ENCODE measurements at places on chromosomes 6 and 20.

DNA sequence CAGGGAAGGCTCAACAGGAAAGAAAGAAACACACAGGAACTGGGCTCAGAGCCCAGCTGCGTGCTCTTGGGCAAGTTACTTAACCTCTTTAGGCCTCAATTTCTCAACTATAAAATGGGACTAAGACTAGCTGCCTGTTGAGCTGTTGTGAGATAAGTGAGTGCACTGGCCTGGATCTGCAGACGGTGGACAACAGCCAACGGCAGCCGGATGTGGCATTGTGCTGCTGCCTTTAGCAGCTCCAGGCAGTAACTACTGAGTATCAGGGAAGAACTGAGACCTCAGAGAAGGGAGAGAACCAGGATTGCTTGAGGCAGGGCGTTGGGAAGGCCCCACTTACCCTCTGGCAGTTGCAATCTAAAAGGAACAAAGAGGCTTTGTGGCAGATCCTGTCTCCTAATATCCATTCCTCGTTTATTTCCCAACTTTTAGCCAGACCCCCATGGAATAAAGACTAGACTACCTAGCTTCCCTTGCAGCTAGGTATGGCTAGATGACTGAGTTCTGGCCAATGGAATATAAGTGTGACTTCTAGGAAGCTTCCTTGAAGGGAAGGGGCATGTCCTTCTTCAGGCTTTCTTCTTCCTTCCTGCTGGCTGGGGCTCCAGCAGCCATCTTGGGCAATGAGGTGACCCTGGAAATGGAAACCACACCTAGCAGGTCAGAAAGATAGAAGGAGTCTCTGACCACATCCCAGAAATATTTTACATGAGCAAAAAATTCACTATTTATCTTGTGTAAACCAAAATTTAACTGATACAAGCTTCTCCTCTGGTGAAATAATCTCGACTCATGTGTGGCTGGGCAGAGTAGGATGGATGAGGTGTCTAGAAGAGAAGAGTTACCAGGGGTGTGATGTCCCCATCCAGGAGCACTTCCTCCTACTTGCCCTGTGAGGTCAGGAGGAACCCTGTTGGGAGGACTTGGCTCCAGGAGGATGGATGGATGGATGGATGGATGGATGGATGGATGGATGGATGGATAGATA is 67.6 kb downstream of the MRPL14 start:
- DNase-seq: no peak

DNA sequence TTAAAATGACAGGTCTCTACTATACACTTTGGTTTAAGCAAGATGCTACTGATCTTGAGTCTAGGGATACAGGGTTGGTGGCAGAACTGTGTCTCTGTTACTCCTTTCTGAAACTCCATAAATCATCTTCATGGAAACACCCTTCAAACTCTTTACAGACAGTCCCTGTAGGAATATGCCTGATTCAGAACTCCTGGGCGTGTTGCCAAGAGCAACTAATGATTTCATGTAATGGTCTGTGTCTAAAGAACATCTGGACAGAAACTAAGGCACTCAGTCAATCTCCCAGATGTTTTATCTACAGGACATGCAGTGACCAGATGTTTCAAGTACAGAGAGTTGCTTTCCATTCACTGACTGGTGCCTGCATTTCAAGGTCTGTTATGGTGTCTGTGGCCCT is 464.4 kb upstream of the CHD6 start:
- DNase-seq: no peak

- no peak for DNase-seq
Observed at GRCh38 chr6:154745243-154745642, 12.0 kb downstream of the SCAF8 start.

- DNase-seq: no peak
Observed at GRCh38 chr6:136592930-136593673, 42.9 kb upstream of the MAP7 start.

DNA sequence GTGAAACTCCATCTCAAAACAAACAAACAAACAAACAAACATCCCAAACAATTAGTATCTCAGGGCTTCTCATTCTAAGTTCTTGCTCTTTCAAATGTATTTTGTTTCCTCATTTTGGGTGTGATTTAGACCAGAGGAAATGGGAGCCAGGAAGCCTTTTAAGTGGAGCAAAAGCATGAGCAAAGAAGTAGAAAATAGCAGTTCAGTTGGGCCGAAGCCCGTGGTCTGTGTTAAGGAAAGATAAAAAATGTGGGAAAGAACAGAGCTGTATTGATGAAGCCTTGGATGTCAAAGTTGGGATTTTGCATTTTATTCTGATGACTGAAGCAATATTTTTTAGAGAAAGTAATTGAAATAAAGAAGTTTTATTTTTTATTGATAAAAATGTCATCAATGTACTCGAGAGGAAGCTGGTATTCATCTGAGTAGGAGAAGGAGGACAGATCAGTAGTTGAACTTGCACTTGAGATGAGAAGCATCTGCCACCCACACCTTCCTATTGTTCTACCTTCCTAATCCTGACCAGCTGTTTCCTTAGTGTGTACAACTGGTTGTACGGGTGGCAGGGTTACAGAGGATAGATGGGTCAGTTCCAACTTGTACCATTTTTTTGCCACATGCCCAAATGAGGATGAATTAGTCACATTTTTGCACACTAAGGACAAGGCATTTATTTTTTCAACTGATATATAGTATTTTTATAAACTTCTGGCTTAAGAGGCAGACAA is 56.1 kb downstream of the KIAA0408 start:
- no peak for DNase-seq

DNA sequence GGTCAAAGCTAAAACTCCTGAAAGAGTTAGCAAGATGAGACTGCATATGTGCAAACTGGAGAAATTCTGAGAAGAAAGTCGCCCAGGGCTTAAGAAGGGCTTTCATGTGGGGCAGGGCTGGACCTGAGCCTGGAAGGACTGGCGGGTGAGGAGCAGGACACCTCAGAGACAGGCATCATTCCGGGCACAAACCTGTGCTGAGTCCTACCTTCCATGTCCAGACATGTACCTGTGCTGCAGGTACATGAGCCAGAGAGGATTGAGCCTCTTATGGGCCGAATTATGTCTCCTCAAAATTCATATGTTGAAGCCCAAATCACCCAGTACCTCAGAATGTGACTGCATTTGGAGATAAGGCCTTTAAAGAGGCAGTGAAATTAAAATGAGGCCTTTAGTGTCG is 171.0 kb downstream of the QRSL1 start:
- no peak for DNase-seq

- no peak for DNase-seq
Observed at GRCh38 chr20:21174516-21175239, 48.8 kb downstream of the KIZ start.

DNA sequence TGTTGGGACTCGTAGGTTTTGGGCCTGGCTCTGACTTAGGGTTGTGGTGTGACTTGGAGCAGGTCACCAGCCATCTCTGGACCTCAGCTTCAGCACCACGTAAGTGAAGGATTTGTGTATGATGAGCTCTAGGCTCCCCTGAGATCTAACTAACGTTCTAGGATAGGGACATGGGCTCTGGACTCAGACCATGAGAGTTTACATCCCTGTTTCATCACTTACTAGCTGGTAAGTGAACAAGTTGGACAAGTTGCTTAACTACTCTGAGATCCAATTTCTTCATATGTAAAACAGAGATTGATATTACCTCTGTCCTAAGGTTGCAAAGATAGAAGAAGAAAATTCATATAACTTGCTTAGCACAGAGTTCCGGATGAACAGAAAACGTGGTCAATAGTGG is 20.3 kb upstream of the PNPLA1 start:
- no peak for DNase-seq

- peak; percentile 79 for DNase-seq
Observed at GRCh38 chr6:24935366-24936152, at the start of gene RIPOR2. TSS of gene RIPOR2 (minus strand) at chr6:24935960. CDS start at chr6:24935898, 62 bp downstream.

- no peak for DNase-seq
Observed at GRCh38 chr6:101711518-101711917, 318.0 kb downstream of the GRIK2 start.

GRCh38 chr6:163324688-163325389 is 89.7 kb upstream of the QKI start:
- no peak for DNase-seq

DNA sequence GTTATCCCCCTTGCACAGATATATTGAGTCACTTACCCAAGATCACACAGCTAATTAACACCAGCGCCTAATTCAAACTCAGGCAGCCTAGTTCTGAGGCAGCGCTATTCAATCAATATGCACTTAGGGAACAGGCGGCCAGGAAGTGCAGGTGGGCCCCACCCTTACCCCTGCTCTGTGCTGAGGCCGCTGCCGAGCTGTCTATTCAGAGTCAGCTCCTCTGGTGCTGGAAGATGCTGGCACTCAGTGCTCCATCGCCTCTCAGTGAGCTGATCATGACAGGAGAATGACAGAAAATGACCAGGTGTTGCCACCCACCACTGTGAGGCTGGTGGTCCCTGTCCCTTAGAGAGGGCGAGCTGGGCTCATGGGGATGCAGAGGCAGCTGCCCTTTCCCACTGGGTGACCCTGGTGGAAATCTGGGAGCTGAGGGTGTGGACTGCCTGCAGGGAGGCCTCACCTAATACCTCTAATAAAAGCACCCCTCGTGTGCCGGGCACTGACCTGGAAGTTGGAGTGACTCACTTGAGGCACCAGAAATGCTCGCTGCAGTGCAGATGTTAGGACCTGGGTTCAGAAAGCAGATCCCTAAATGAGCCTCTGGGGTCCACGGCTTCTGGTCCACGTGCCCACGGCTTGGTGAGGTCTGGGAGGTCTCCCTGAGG is 42.5 kb upstream of the CD93 start:
- no peak for DNase-seq

DNA sequence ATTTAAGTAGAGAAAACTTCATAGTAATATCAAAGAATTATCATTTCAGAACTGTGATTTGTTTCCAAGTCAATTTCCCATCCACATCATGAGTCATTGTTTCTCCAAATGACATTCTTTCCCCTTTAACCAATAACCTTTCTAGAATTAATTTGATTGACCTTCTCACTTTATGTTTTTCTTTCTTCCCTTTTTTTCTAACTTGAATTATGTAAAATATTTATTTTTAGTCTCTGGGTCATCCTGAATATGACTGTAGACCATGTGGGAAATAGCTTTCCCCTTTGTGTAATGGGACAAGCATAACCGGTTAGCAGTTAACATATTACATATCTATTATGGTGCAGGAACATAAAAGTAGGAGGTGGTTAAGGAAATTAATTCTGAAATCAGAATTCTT is 291.1 kb downstream of the GJA1 start:
- no peak for DNase-seq

GRCh38 chr20:547394-547793 is 3.8 kb upstream of the CSNK2A1 start:
- DNase-seq: no peak

- DNase-seq: no peak
Observed at GRCh38 chr6:167336844-167337630, 12.2 kb downstream of the TTLL2 start.
